ENCODE measurements at places on chromosomes 7 and 10. TPM values are rescaled to one million over a fixed set of nuclear protein-coding genes. Genes with fewer than 3 reads are reported as not detected.

DNA sequence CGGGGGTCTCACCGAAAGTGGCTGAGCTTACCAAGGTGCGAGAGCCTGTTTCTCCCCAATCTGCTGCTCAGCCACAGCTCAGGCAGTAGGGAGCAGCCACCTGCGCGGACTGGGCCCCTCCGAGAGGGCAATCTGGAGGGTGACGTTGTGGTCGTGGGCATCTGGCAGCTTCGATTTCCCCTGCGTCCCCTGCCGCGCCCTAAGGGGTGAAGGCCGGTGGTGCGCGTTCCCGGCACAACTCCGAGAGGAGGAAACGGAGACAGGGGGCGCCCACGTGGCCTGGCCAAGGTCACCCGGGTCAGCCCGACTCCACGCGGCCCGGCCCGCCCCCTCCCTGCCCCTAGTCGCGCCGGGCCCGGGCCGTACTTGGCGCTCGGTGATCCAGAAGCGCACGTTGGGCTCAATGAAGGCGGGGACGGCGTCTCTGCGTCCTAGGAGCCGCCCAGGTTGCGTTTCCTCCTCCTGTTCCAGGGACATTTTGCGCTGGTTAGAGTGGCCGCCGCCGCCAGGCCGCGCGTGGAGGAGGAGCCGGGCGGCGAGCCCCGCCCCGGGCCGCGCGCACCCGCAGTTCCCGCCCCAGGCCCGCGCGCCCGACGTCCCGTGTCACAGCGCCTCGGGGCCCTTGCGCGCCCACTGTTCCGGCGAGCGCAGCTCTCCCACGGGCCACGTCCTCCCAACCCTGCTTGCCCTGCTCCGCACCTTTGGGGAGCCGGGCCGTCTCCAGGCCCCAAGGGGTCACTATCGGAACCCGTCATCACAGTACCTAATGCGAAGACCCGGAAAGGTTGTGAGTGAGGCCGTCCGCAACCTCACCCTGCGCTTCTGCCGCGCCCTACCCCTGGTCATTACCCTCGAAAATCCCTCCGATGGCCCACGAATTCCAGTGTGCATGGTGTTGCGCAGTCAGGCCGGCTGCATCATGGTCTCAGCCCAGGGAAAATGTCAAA, at the start of gene SFXN4:
TSS of gene SFXN4 (minus strand) at position 544 of the 947 bp plus-strand sequence. CDS start at position 477, 67 bp downstream.
- DNase-seq, result peak; percentile 68

GPR37 gene
- not detected for total RNA-seq

DNA sequence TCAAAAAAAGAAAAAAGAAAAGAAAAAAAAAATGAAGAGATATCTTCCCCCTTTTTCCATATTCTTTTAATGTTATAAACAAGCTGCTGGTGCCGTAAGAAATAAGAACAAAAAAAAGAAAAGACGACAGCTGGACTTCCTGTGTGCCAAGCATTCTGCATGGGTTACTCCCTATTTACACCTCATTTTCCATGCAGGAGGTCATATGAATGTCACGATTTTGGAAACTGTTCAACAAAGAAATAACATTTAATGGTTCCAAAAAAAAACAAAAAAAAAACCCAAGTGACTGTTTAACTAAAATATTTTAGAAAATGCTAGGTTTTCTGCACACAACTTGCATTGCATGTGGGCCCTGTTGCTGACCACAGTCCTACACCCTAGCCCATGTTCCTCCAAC, 159.3 kb downstream of the TNS3 start:
- DNase-seq, result no peak

GRCh38 chr10:57663401-57663800, 604.3 kb downstream of the IPMK start:
- DNase-seq, result no peak

DNA sequence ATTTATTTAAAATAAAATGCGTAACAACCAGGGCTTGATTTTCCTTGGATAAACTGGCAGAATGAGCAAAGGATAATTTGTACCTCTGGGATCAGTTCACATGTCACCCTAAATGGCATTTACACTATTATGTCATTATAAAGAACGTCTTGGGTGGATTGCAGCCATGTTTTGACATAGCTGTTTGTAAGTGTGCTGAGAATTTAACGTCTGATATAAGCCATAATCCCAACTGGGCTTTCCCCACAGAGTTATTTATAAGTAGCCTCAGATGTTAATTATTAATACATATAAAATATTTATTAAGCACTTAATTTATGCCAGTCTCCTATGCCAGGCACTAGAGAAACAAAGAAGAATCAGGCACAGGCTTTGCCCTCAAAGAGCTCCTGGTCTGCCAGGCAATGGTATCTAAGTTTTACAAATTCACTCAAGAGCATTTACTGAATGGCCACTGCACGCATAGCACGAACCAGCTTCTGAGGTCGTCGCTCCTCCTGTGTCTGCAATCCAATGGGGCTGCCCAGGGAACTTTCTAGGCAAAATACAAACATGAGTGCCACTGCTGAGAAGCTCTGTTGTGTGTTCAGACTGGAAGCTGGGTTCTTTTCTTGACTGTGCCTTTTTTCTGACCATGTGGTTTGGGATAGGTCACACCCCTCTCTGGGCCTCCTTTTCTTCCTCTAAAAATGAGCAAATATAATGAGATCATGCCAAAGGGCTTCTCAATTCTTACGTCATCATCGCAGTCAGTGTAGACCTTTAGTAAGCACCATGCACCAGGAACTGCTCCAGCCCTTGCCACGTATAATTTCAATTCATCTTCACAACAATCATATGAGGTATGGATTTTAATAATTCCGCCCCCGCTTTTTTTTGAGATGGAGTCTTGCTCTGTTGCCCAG, 11.3 kb upstream of the CTBP2 start:
- DNase-seq, result no peak

ATRNL1 gene
- total RNA-seq, result 1.0 TPM

DNA sequence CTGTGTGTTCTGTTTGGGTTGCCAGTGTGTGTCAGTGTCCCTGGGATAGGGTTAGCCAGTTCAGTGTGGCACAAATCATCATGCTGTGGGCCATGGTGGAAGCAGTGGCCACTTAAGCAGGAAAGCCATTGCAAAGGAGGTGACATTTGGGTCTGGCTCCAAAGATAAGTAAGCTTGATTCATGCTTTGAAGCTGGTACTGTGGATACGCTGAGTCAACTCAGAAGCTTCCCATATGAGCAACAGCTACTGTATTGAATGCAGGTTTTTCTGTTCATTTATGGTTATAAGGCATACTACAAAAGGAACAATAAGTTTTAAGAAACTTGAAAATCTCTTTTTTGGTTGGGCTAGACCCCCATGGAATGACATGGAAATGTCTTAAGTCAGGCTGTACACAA, 143.1 kb downstream of the BMPER start:
- DNase-seq, result no peak

GRCh38 chr7:127252377-127252713, 396 bp downstream of the GRM8 start:
- DNase-seq, result no peak

GRCh38 chr7:91940171-91940570, 491 bp upstream of the AKAP9 start:
- peak; percentile 33 for DNase-seq

PON3 gene
- 3.1 TPM for total RNA-seq
